ENCODE measurements at places on chromosomes 1 and 21.

- no peak for DNase-seq
These were observed 50.6 kb upstream of the CTBS start for GRCh38 chr1:84624876-84625275.

GRCh38 chr1:213720032-213720431, 267.7 kb upstream of the PROX1 start:
- DNase-seq, result no peak

DNA sequence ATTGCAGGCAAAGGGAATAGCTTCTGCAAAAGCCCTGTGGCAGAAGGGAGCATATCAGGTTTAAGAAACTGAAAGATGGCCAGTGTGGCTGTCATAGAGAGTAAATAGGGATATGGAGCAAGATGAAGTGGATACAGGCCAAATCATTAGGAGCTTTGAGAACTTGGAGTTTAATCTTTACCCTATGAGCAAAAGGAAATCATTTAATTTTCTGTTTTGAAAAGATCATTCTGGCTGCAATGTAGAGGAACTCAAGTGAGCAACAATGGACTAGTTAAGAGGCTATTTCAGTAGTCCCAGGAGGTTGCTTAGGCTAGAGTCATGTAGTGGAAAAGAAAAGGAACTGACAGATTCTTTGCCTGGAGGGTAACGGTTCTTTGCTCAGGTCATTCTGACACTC, 47.2 kb downstream of the RAP1A start:
- no peak for DNase-seq

DNA sequence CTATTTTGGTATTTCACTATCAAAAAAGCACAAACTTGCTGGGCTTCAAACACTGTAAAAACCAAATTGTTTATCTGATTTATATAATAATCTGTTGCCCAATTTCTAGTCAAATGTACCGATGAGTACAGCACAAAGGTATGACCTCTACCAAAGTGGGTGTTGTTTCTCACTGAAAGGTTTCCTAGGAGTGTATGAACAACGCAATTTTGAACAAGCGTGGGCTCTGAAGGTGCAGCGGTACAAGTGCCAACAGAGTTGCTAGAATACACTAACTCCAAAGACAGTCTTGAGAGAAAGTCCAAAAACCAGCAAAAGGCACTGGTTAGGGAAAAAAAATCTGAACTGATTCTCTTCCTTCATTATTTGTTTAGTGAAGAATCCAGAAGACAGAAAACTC, 130.4 kb downstream of the ATP1B1 start:
- no peak for DNase-seq

DNA sequence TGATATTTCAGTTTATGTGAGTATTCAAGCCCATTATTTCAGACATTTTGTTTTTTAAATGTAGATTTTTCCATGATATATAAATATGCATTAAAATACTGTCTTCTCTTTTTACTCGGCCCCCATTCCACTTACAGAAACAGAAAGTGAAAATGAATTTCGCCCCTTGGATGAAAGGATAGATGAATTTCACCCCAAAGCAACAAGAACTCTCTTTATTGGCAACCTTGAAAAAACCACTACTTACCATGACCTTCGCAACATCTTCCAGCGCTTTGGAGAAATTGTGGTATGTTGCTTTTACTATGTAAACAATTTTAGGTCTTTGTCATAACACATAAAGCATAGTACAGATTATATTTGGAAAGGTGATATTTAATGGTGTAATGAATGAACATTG, 59.9 kb downstream of the ZBTB17 start:
- DNase-seq, result no peak

DNA sequence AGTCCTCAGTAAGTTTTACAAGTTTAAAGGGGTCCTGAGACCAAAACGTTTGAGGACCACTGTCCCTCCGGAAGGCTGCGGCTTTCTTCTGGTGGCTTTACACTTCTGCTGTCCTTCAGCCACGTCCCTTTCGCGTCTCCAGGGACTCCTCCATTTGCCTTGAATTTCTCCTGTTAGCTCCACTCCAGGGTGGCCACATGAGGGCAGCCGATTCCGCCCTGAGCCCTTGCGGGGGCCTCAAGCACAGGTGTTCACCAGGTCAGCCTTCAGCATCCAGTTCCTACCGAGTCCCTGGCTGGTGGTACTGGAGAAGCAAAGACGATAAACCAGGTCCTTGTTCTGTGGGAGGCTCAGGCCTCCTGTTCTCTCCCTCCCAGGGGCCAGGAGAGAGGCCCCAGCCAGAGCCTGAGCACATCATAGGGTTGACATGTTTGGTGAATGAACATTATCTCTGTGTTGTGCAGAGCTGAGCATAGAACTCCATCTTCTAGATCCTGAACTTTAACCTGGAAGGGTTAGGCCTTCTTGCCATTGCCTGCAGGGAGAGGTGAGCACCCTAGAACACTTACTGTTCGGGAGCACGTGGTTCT, 27.4 kb upstream of the COQ8A start:
- no peak for DNase-seq

GRCh38 chr1:46484783-46485490, 4.7 kb upstream of the DMBX1 start:
- no peak for DNase-seq

- no peak for DNase-seq
These were observed 10.2 kb downstream of the MACF1 start for GRCh38 chr1:39214714-39214997.

GRCh38 chr1:227890451-227891222, 57.1 kb downstream of the WNT9A start:
- DNase-seq, result no peak

DNA sequence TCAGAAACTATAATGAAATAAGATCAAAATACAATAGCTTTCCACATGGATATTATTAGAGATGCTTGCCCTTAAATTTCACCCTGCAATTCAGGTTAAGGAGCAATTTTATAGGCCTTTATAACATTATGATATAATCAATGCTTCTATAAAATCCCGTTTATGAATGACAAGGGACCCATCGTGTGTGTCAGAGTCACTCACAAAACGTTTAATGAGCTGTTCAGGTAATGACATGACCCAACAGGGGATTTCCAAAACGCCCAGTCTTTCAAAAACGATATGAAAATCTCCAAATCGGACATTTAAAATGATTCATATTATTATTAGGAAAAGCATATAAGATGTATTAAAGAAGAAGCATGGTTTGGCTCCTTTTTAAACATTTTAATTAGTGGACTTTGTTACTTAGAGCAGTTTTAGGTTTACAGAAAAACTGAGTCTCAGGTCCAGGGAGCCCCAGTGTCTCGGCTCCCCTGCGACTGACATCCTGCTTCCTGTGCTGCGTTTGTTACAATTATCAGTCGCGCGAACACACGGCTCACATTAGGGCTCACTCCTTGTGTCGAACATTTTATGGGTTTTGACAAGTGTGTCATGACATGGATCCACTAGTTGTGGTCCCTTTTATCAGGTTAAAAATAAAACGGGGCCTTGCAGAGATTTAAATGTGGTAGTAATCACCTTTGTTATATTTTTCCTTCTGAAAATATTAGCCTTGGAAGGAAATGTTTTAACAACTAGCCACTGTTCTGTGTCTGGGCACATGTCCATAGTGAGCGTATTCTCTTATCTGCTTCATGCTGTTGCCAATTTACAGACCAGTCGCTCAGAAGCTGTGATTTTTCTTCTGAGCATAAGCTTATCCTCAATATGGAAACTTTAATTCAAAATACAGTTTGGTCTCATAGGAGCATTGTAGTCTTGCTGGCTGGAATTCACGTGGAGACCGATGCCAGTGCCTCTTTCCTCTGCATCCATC, 52.0 kb upstream of the POFUT2 start:
- DNase-seq, result no peak

GRCh38 chr1:201714542-201715329, 114.2 kb upstream of the IPO9 start:
- no peak for DNase-seq

GRCh38 chr1:182829285-182829932, 9.7 kb upstream of the DHX9 start:
- no peak for DNase-seq

DNA sequence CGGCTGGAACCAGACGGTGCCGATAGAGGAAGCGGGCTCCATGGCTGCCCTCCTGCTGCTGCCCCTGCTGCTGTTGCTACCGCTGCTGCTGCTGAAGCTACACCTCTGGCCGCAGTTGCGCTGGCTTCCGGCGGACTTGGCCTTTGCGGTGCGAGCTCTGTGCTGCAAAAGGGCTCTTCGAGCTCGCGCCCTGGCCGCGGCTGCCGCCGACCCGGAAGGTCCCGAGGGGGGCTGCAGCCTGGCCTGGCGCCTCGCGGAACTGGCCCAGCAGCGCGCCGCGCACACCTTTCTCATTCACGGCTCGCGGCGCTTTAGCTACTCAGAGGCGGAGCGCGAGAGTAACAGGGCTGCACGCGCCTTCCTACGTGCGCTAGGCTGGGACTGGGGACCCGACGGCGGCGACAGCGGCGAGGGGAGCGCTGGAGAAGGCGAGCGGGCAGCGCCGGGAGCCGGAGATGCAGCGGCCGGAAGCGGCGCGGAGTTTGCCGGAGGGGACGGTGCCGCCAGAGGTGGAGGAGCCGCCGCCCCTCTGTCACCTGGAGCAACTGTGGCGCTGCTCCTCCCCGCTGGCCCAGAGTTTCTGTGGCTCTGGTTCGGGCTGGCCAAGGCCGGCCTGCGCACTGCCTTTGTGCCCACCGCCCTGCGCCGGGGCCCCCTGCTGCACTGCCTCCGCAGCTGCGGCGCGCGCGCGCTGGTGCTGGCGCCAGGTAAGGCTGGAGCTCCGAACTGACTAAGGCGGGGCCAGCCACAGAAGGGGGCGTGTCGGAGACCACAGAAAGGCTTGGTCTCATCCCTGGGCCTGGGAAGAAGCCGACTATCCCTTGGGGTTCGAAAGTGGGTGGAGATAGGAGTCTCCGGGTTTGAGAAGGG, 486 bp downstream of the SLC27A3 start:
- DNase-seq, result peak; percentile 72

DNA sequence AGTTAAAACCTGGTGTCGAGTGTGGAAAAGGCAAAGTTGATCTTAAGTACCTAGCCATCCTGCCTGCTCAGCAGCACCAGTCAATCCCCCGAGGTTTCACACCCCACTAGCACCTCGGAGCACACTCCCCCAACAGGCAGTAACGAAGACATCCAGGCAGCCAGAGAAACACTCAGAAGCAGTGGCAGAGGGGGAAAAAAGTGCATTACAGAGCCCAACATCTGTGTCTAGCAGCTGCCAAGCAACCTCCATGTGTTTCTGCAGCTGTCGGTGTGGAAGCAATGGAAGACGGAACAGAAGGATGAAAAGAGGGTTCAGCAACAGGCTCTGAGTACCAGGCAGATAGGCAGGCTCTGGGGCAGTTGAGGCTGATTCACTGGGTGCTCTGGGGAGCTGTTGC, 73.4 kb upstream of the PROX1 start:
- DNase-seq, result no peak

- DNase-seq, result no peak
These were observed 97.4 kb upstream of the DUSP10 start for GRCh38 chr1:221839321-221839720.

DNA sequence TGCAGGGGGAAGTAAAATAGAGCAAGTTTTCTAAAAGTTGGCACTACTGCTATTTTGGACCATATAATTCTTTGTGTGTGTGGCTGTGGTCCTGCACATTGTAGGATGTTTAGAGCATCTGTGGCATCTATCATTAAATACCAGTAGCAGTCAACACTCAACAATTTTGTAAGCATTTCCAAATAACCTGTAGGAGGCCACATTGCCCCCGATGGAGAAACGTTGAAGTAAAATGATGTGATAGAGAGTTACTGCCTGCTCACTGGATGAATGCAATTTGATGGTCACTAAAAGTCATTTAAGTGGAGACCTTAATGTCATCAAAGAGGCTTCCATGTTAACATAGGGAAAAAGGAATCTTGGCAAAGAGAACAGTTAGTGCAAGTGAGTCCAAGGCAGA, 560.8 kb downstream of the NEGR1 start:
- no peak for DNase-seq

DNA sequence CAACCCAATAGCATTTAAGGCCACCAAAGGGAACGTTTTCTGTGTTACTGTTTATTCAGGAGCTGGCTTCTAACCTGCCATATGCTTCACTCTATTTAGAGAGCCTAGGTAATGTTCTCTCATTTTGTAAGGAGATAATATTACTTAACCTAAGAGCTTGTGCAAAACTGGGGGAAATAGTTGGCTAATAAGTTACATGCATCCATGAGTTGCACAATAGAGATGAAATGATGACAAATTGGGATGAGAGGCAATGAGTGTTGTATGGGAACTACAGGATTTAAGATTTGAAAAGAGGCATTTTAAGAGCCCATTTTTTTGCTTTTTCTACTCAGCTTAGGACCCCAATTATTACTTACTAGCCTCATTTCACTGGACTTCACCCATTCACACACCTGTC, 151.0 kb downstream of the ST6GALNAC3 start:
- no peak for DNase-seq

- DNase-seq, result no peak
These were observed 15.1 kb upstream of the ADORA1 start for GRCh38 chr1:203112475-203112874.

- no peak for DNase-seq
These were observed 272.5 kb downstream of the RRAGC start for GRCh38 chr1:38586993-38587646.

- DNase-seq, result no peak
These were observed 463.9 kb downstream of the PCP4 start for GRCh38 chr21:40331172-40331571.

GRCh38 chr1:226882631-226883409, 12.4 kb downstream of the PSEN2 start:
- DNase-seq, result no peak
